Lower leg skin (tissue), 4 donors: ENCODE measurements at places on chromosomes 1 and 21. TPM values are rescaled to one million over a fixed set of nuclear protein-coding genes. Genes with fewer than 3 reads are reported as not detected.

GRCh38 chr21:43362321-43362791, 64.6 kb downstream of the SIK1 start:
- DNase-seq: peak; percentile 96

DNA sequence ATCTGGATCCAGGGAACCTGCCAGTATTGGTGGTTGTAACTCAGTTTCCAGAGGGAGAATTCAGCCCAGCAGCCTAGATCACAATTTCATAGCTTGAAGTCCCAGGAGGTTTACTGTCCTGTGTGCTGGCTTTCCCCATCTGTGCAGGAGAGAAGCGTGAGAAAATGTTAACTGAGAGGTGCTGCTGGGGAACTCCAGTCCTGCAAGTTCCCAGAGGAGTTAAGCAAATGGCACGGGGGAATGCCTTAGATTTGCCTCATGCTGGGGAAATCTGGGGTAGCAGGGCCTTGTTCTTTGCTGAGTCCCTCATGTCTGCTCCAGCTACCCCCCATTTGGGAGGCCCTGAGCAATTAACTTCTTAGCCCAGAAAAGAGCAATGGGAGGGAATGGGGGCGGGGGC, 25.1 kb upstream of the SLAMF6 start:
- no peak for DNase-seq

DNA sequence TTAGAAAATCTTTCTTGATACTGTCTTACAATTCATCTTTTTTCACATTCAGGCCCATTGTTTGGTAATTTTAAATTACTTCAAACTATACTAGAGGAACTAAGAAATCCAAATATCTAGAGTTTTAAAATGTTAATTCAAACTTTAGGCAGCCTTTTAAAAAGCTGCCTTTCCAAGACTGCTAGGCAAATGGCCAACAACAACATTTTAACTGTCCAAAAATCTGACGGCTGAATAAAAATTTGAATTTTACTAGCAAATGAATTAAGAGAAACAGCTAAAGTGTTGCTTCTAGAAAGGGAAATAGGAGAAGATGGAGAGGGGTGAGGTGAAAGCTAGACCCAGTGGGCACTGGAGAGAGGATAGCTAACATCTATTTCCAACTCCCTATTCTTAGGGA, 17.2 kb downstream of the DPYD start:
- no peak for DNase-seq

DNA sequence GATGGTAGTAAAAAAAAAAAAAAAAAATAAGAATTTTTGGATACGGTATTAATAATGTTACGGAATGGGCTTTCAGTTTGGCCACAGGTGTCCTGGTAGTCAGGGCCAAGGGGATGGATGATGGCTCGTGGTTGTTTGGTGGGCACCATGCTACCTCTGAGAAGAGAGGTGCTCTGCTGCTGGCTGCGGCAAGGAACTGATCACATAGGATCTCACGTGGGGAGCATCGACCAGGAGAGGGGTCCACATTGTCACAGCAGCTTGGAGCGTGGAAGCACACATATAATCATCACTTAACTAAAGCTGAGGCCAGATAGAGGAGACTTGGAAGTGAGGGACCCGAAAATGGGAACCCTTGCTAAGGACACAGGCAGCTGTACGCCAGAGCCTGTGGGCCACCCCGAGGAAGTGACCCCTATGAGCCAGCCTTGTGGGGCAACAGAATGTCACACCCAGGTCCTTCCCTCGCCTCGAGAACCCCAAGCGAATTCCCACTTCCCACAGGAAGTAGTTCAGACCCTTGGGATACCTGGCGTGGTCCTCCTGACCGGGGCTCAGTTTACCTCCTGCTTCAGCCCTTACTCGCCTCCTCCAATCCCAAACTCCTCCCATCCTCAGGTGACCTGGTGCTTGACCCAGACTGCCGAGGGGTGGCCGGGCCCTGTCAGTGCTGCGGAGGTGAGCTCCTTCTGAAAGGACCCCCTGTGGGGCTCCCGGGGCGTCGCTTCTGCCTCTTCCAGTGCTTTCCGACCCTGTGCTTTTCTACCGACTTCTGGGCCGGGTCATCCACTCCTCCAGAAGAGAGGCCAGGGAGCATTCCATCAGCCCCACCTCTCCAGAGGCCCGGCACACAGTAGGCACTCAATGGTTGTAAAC, 222.0 kb downstream of the CAMTA1 start:
- DNase-seq: no peak

- no peak for DNase-seq
Observed at GRCh38 chr1:78560811-78561210, 59.4 kb upstream of the IFI44L start.

Gene PER3
- 22.5 TPM for total RNA-seq
